Activated CD4-positive, alpha-beta T cell treated with anti-CD3 and anti-CD28 coated beads, Interleukin-2, amount 10 ng/mL, durations not matched to agents 24 days and 14 days (primary cell): ENCODE measurements at places on chromosomes 7 and 10.

DNA sequence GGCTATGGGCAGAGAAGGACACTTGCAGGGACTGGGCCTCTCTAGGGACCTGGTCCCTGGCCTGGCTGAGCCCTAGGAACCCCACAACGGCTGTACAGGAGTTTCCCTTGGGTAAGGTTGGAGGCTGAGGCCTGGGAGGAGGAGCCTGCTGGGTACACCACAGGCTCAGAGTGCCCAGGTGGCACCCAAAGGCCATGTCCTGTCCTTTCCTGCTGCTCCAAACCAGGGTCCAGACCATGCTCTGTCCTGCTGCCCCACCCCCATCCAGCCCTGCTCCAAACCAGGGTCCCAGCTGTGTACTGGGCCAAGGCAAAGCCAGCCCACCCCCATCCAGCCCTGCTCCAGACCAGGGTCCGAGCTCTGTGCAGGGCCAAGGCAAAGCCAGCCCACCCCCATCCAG lies 35.3 kb upstream of the ZNF488 start:
- no peak for DNase-seq

- DNase-seq = no peak
Observed at GRCh38 chr10:125248489-125248888, 88.1 kb upstream of the CTBP2 start.

- no peak for DNase-seq
Observed at GRCh38 chr7:83306502-83306901, 143.8 kb upstream of the PCLO start.

- no peak for DNase-seq
Observed at GRCh38 chr10:117615649-117616048, 73.1 kb downstream of the EMX2 start.

- no peak for DNase-seq
Observed at GRCh38 chr7:135317676-135318325, 84.2 kb downstream of the STRA8 start.

GRCh38 chr7:1025743-1026581 lies 18.4 kb upstream of the GPR146 start:
- DNase-seq = no peak

GRCh38 chr10:18984531-18984930 lies 64.1 kb upstream of the MALRD1 start:
- DNase-seq = no peak

DNA sequence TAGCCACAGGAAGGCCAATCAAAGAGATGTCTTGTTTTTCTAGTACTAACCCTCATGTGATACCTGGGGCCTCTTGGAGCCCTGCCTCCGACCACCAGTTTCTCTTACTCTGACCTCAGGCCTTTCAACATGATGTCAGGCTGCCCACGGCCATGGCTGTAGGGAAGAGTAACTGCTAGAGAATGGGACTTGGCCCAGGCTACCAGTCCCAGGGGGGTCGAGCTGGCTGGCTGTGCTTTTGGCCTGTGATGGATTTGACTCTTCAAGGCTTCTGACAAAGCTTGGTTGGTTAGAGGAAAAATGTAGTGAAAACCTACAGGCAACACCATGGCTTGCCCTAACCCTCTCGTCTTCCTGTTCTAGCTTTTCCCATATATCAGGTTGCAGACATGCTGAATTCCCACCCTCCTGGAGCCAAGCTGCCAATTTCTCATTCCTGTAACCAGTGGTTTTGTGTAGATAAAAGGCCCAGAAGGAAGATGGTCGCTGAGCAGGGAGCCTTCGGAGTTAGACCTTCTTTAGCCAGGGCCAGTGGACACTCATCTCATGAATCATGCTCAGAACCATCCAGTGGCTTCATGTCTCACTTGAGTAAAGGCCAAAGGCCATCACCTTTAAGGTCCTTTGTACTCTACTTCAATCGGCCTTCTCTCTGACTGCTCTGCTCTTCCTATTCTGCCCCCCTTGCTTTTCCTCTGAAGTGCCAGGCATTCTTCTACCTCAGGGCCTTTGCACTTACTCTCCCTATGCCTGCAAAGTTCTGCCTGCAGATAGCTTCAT lies 19.7 kb downstream of the SUFU start:
- no peak for DNase-seq

GRCh38 chr7:116165717-116166116 lies 44.6 kb upstream of the TES start:
- no peak for DNase-seq

DNA sequence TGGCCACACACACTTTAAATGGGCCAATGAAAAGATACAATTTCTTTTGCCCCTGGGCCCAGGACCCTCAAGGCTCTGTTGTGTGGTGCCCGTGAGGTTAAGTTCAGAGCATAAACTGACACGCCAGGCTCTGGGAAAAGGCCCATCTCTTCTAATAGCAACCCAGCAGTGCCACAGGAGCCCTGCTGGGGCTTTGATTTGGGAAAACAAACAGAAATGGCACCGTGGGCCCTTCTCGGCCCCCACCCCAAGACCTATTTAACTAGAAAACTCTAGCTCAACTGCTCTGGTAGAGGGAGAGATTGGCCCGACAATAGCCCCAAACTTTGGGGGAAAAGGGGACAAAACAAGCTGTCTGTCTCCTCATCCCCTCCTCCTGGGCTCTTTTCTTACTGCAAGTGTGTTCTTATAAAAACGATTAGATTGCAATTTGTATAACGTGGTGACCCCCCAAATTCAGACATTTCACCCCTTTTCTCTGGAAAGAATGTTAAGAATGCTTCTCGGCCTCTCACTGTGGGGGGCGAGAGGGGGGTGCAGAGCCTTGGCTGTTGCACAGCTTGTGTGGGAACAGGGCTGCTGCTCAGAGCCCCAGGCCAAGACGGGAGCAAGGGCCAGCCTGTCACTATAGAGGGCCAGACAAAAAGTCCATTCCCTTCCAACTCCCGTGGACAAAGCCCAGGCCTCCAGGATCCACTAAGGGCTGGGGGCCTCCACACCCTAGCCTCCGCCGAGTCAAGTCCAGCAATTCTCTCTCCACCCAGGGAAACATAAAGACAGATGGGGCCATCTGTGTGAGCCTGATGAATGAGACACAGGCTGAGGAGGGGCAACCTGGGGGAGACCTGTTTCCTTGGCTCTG lies 26.8 kb downstream of the DPCD start:
- no peak for DNase-seq

DNA sequence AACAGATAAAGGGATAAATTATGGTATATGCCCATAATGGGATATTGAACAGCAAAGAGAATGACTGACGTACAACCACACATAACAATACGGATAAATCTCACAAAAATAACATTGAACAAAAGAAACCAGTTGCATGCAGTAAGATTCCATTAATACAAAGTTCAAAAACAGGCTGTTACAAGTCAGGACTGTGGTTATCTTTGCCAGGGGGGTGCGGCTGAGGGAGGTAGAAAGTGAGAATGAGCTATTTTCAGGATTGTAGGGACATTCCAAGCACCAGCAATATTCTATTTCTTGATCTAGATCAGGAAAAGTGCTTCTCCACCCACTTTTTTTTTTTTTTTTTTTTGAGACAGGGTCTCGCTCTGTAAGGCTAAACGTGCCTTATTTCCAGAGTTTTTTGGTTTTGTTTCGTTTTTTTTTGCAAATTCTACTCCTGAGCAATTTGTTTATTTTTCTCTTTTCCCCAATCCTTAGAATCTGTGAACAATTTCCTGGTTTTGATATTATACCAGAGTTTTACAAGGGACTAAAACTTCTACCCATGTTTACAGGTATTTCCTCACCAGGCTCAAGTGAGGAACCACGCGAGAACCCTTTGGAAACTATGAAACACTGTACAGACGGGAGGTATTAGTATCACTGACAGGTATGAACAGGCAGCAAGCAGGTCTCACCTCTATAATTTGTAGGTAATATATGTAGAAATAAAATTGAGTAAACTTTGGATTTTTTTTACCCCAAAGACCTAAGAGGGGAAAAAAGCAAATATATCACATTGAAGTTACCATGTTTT lies 9.9 kb downstream of the SMURF1 start:
- DNase-seq = peak; percentile 20

DNA sequence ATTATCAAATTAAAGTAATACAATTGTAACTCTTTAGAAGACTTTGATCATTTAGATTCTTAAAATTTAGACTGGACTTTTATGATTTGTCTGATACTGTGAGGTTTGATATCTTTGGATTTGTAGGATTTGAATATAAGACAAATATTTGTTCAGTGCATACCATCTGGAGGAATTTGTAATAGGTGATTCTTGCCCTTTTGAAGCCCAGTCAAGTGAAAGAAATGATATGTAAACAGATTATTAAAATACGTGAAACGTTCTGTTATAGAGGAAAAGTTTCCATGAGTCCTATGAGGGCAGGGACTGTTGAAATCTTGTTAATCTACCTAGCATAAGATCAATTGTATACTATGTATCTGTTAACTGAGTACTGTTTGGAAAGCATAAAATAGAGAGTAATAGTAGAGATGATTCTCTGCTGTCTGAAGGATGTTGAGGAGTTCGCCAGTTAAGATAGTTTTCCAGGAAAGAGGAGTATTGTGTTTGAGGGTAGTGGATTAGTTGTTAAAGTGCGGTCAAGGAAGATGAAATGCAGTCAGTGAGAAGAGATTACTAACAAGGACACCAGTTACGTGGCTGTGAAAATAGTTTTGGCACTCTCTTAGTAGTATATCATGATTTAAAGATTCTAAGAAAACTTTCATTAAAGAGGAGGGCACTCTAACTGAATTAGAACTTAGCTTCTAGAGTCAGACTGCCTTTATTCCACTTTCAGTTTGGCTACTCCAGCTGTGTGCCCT lies 14.4 kb downstream of the PDCD4 start:
- DNase-seq = no peak

DNA sequence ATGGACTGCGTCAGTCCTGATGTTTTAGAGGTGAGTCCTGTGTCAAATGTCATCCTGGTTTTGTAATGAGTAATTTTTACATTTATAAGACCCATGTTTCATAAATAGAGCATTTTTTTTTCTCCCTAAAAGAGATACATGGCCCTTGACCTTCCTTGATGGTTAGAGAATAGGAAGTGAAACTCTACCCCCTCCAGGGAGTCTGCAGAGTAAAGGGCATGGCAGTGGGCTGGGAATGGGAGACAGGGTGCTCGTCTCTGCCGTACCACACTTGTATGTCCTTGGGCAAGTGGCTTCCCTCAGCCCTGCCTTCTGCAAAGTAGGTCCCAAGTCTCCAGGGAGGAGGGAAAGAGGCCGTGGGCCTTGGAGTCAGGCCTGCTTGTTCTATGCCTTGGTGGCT lies 63.9 kb downstream of the WDFY4 start:
- DNase-seq = no peak

GRCh38 chr10:7763929-7764328 lies 23.9 kb downstream of the KIN start:
- DNase-seq = no peak
